ENCODE measurements at places on chromosomes 7 and 10.

- DNase-seq, result no peak
Measured at GRCh38 chr10:13421382-13421917, 73.4 kb upstream of the SEPHS1 start.

DNA sequence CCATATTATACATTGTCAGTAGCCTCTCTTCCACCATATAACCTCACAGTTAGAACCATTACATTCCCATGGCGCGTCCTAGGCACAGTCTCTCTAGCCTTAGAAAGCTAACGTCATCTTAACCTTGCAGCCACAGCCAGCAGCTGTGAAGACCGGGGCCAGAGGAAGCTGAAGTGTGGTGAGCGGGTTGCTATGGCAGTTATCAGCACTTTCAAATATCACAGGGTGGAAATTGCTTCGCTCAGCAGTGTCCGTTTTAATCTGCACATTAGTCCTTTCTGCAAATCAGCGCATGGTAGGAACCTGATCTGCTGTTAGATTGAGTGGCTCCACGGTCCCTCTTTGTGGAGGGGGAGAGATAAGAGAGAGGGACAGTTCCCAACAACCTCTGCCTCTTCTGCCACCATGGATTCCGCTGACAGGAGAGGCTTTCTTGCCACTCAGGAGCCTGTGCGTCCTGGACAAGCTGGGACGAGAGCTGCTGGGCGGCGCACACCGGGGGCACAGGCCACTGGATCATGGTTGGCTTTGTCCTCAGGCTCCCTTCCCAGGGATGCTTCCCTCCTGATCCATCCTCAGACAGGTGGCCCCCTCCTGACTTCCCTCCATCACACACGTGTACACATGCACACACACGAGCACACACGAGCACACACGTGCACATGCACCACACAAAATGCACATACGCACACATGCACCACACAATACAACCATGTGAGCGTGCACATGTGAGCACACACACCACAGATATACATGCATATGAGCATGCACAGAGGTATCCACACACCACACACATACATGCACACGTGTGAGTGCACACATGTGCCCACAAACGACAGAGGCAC lies 93.8 kb downstream of the WDR37 start:
- peak; percentile 84 for DNase-seq

DNA sequence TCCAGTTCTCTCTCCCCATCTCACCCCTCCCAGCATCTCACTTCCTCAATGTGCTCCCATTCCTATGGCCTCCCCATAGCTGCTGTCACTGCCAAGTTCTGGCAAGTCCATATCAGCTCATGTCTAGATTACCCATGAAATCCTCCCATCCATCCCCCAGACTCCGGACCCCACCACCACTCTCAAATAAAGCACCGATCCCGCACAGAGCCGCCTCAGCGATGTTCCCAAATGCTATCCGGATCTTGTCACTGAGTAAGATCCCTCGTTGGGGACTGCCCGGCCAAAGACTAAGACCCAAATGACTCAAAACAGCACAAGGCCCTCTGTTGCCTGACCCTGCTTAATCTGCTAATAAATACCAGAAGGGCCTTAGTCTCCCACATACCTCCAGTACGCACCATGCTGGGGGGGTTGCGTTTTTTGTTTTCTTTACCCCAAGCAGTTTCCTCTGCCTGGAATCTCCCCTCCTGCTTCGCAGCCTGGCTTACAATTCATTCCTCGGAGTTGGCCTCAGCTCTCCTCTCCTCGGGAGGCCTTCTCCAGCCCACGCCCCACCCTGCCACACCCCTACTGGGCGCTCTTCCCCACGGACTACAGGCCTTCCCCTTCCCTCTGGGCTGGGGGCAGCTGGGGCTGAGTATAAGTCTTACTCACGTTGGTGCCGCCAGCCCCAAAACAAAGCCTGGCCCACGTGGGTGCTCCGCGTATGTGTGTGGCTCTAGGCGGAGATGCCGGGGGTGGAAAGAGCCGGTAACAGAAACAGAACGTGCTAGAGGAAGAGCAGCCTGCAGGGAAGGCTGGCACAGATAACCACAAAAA lies 1.8 kb upstream of the DUSP5 start:
- DNase-seq, result peak; percentile 26

GRCh38 chr10:43958964-43959363 lies 310.3 kb upstream of the ZNF32 start:
- DNase-seq, result no peak

DNA sequence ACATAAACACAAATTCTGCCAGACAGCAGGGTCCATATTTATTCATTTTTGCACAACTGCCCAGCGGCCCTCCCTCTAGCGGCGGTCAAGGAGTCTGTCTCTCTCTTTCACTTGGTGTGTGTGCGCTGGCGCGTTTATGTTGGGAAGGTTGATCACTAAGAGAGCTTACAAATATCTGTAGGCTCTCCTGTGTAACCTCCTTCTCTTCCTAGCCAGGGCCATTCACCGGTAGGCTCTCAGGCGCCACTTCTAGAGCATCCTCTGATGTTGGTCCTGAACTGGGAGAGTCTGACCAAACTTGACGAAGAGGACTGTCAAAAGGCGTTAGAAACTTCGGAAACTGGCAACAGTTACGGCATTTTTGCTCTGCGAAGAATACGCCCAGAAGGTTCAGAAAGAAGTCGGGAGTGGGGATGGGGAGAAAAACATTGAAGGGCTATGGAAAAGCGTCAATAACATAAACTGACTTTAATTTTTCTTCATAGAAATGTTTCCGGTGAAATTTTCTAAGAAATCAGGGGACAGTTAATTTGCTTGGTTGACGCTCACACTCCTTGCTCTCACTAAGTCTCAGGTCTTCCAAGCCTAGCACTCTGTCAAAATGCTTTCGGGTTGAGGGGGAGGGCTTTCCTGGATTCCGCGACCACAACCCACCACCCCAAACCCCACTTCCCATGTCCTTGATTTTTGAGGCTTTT lies 731.1 kb downstream of the ZWINT start:
- DNase-seq, result peak; percentile 36

- DNase-seq, result no peak
Measured at GRCh38 chr7:149325248-149325647, 63.3 kb downstream of the ZNF783 start.

DNA sequence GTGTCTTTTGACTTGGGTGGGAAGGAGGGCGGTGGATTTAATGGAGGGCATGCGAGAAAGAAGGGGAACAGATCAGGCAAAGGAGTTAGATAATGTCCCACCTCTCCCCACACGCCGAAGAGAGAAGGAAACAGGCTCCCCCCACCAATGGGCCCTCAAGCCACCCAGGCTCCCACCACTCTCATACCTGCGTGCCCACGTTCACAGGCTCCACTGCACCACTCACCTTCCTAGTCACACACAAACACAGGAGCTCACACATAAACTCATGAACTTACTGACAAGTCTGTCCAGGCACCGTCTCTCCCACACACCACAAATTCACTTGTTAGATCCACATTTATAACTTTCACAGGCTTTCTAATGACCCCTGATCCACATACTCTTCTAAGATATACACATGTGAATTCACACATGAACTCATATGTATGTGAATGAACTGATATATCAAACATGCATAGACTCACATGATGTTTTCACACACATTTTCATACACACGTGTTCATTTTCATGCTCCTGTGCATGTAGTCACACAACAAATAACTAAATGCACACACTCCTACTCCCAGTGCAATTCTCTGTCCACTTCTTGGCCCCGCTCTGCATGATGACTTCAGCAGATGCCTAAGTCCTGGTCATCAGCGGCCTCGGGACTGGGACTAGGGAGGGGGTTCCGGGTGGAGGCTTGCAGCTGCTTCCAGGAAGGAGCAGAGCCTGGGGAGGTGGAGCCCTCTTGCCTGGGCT lies 1.5 kb downstream of the LZTS2 start:
- DNase-seq, result peak; percentile 38

GRCh38 chr7:137768366-137768765 lies 78.4 kb downstream of the DGKI start:
- DNase-seq, result no peak

- DNase-seq, result no peak
Measured at GRCh38 chr7:5584821-5585220, 161.2 kb upstream of the TNRC18 start.

DNA sequence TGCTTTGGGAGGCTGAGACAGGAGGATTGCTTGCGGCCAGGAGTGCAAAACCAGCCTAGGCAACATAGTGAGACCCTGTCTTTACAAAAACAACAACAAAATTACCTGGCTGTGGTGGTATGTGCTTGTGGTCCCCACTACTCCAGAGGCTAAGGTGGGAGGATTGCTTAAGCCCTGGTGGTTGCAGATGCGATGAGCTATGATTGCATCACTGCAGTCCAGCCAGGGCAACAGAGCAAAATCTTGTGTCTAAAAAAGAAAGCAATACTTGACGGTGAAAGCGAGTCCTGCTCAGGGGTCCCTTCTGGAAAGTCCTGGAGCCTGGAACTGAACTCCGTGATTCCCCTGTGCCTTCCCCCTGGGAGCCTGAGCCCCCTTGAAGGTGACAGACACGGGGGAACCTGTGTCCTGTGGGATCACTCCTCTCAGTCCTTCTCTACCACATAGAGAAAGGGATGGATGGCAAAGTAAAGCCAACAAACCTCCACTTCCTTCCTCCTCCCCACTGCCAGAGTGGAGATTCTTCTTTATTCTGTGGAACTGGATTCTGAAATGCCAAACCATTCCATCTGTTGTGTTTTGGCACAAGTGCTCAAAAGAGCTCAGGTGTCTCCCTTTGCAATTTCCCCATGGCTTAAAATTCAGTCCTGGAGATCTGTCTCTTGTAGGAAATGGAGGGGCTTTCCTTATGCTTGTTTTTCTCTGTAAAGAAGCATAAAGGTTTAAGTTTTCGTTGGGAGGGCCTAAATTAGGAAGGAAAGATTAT lies 50.6 kb downstream of the KIAA1217 start:
- no peak for DNase-seq

- no peak for DNase-seq
Measured at GRCh38 chr10:23448802-23449570, 10.1 kb downstream of the OTUD1 start.

DNA sequence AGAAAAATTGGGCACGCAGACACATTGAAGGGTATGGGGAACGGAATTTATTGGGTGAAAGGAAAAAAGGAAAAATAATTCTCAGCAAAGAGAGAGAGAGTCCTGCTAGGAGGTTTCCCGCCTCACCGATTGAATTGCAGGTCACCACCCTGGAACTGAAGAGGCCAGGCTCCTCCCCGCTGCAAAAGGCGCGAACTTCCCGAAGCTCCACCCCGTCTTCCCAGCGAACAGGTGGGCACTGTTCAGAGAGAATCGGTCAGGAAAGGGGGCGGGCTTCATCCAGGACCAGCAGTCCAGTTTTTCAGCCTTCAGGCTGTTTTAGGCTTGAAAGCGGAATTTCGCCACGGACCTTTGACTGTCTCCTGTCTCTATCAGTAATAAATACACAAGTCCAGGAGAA lies 27.3 kb upstream of the CADPS2 start:
- no peak for DNase-seq

DNA sequence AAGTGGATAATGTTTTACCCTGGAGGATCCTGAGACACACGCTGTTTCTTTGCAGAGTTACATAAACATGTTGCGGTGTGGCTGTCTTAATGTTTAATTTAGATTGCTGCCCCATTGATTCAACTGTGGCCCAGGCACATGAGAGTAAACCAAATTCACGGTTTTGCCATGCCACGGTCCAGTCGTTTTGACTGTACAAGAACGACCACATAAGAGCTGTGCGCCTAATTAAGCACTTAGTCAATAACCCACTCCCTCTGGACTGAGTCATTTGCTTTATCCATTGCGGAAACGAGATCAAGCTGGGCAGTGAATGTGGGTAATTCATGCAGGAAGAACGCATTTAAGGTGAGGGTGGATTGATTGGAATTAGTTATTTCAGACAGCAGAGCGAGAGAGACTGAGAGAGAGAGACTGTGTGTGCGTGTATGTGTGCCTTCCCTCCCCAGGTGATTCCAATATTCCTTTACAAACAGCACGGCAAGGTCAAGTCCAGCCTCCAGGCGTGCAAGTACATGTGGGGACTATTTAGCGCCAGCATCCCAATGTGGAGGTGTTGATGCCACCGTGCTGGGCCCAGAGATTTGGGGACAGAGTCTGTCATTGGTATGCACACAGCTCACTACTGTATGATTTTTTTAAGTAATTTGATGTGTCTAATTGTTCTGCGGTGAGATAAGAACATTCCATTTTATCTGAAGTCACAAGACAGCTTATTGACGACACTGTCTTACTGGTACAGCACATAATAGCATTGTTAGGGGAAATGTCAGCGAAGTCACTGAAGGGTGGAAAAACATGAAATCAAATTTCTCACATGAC lies 8.4 kb upstream of the TEX36 start:
- DNase-seq, result no peak

DNA sequence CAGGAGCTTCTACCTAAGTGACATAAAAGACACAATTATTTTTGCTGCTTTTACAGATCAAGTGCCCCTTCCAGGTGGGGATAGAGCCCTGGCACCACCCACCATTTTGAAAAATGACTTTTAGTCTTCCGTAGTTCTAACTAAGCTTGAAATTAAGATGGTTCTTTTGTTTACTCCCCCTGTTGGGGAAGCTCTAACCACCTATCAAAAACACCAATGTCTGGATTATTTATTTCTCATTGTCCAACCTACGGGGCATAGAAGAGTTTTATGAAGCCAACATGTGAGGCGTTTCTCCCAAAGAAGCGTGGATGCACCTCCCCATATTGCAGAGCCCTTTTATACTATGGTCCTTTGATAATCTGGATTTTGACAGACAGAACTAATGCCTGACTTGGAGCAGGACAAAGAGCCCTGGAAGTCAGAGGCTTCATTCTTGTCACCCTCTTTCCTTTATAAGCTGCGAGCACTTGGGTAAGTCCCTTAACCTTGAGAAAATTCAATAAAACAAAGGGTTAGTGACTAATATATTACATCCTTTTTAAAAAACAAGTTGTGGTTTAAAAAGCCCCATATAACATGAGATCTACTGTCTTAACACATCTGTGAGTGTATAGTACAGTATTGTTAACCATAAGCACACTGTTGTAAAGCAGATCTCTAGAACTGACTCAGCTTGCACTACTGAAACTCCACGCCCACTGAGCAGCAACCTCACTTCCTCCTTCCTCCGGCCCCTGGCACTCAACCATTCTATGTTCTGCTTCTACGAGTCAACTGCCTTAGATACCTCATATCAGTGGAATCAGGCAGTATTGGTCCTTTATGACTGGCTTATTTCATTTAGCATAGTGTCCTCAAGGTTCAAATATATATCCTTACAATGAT lies 67.5 kb downstream of the ATXN7L1 start:
- DNase-seq, result peak; percentile 36

DNA sequence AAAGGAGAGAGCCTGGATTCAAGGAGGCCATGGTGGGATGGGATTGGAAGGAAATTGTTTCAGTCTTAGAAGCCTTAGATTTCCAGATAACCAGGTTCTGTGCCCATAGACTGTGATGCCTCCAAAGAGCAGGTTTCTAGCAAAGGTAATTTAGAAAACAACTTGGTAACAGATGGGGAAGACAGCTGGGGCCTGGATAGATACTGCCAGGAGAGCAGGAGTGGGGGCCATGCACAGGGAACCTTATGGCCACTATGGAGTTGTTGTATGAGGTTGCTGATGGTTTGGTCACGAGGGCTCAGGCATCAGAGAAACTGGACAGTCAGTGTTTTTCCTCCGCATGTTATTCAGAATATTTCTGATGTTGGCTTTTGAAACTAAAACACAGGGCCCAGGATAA lies 901.9 kb downstream of the LRMDA start:
- no peak for DNase-seq

- DNase-seq, result no peak
Measured at GRCh38 chr7:12725575-12726316, 38.3 kb downstream of the ARL4A start.

- DNase-seq, result no peak
Measured at GRCh38 chr10:102235598-102235920, 5.8 kb downstream of the PITX3 start.

GRCh38 chr7:126210707-126211106 lies 1042.0 kb downstream of the GRM8 start:
- DNase-seq, result no peak

All from small intestine (tissue), 16 donors.